ENCODE measurements at places on chromosomes 13 and 19.

- no peak for DNase-seq
Observed at GRCh38 chr19:15529774-15530372, 21.5 kb downstream of the CYP4F22 start.

GRCh38 chr13:45327253-45327955, 13.6 kb downstream of the TPT1 start:
- no peak for DNase-seq

- DNase-seq: no peak
Observed at GRCh38 chr19:57689750-57690149, 8.0 kb downstream of the ZNF551 start.

GRCh38 chr19:12778017-12778904, 2.9 kb upstream of the HOOK2 start:
- DNase-seq: no peak

DNA sequence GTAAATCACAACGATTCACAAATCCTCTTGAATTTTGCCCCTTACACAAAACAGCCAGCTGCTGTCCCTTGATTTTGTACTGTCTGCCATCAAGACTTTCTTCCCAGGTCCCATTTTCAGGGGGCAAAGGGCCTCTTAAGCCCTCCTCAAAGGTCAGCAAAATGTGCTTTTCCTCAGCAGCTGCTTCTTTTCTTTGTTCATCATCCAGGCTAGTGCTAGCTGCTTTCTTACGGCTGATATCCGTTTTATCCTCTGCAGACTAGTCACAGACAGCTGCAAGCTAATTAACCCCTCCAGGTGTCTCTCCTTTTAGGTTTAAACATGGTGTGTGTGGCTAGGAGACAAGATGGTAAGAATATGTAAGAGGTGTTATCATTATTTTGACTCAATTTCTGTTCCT, 90.9 kb downstream of the NALCN start:
- no peak for DNase-seq

DNA sequence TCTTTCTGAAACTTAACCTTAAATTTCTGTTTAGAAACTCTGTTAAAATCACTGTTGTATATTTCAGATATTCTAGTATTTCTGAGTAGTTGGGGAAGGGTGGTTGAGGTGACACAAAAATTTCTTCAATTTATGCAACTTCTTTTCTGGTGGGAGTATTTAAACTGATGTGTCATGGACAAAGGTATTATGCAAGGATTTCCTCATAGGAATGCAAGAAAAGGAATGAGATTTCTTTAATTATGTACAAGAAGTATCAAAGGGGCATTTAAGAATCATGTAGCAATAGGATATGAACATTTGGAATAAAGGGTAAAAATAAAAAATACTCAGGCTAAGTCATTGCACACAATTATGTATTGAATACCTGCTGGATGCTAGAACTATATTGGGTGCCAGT, 575.8 kb upstream of the KLF12 start:
- DNase-seq: no peak

DNA sequence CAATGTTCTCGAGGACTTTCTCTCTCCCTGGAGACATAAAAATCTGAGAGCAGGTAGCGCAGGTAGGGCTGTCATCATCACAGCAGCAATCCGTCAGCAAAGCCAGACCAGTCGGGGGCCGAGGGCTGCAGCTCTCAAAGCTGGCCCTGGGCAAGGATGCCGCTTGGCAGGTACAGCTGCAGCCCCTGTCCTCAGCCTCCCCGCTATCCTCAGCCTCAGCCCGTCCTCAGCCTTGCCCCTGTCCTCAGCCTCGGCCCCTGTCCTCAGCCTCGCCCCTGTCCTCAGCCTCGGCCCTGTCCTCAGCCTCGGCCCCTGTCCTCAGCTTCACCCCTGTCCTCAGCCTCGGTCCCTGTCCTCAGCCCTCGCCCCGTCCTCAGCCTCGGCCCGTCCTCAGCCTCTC, 10.9 kb downstream of the C13orf46 start:
- DNase-seq: no peak

- no peak for DNase-seq
Observed at GRCh38 chr13:33727297-33728083, 90.5 kb upstream of the RFC3 start.

GRCh38 chr13:51396352-51396751, 56.5 kb downstream of the INTS6 start:
- DNase-seq: no peak

DNA sequence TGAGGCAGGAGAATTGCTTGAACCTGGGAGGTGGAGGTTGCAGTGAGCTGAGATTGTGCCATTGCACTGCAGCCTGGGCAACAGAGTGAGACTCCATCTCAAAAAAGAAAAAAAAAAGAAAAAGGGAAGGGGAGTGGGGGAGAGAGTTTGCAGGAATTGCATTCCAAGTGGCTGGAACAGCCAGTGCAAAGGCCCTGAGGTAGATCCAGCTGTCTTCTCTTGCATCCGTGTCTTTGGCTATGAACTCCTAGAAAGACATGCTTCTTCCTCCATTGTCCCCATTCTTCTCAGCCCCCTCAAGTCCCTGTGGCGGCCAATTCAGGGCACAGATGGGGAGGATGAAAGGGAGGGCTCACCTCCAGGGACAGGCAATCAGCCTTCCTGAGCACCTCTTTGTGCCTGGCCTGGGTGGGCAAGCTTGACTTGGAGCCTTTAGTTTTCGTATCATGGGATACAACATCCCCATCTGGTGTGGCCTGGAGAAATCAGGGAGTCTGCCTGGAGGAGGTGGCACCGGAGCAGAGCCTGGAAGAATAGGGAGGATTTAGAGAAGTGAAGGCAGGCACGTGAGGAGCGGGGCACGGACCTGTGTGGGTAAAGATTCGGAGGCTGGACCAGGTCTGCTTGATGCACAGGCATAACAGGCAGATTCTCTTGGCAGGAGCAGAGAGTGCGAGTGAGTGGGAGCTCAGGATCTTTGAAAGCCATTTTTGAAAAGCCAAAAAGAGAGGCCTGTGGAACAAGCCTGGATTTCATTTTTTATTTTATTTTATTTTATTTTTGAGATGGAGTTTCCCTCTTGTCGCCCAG, 5.0 kb downstream of the ANKRD24 start:
- no peak for DNase-seq

DNA sequence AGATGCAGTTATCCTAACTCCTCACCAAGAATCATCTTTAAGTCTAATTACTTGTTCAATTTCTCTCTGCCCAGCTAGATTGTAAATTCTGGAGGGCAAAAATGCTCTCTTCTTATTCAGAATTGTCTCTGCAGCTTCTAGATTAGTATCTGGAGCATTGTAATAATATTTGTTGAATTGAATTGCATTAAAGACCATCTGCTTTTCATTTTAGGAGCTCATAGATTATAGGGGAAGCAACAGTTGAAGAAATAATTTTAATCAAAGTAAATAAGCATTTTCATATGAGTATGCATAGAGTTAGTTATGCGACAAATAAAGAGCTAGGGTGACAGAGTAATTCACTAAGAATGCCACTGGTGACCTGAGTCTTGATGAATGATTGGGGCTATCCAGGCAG, 222.8 kb downstream of the SPRY2 start:
- DNase-seq: no peak

DNA sequence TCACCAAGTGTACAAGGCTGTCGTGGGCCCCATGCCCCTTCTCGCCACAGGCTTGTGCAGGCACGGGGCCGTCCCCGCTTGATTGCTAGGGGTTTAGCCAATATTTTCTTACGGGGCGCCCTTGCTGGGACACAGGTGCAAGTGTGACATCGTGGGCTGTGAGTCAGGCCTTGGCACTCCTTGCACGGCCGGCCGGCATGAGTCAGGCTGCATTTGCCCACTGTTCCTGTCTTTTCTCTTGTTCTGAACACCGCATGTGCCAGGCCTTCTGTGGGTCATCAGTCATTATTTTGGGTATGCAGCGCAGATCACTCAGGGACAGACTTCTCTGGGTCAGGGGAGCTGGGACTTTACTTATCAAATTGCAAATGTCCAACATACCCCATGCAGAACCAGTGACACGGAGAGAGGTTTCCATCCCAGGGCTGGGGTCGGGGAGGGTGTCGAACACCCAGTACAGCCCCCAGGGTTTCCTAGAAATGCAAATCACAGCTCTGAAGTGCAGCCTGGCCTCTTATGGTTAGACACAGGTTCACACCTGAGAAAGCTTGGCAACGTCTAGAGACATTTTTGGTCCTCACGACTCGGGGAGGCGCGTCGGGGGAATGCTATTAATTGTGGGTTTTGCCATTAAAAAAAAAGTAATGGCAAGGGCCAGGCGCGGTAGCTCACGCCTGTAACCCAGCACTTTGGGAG, 22.5 kb upstream of the KLF2 start:
- no peak for DNase-seq

GRCh38 chr19:42412227-42412626, 15.0 kb downstream of the LIPE start:
- no peak for DNase-seq

DNA sequence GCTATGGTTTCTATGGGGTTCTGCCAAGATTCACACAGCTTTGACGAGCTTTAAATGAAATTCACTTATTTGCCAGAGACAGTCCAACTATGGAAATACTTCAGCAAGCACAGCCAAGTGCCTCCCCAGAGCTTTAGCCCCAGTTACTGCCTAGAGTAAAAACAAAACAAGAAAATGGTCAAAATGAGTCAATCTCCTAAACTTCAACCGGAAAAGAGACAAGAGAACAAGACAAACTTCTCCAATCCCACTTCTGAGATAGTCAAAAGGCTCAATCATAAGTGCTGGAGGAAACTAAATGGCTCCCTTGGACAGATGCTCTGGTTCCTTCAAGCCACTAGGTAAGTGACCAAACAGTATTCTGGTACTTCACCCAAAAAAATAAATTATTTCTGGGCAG, 65.8 kb downstream of the KATNAL1 start:
- DNase-seq: no peak

- no peak for DNase-seq
Observed at GRCh38 chr13:25873242-25873612, 178.6 kb downstream of the SHISA2 start.

DNA sequence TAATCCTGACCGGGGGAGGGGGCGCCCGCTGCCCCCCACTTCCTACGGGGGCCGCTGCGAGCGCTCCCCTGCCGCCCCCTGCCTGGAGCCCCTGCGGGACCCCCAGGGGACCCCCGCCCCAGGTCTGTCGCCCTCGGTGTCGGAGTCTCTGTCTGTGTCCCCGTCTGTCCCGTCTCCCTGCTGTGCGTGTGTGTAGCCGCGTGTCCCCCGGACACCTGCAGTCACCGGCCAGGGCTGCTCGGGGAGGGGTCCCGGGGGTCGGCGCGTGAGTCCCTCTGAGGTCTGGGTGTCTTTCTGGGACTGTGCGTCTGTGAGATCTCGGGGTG, 7.7 kb upstream of the NFIC start:
- no peak for DNase-seq

- DNase-seq: no peak
Observed at GRCh38 chr19:7454998-7455397, 33.8 kb downstream of the PEX11G start.

- no peak for DNase-seq
Observed at GRCh38 chr13:37070145-37070695, 10.7 kb upstream of the SUPT20H start.

DNA sequence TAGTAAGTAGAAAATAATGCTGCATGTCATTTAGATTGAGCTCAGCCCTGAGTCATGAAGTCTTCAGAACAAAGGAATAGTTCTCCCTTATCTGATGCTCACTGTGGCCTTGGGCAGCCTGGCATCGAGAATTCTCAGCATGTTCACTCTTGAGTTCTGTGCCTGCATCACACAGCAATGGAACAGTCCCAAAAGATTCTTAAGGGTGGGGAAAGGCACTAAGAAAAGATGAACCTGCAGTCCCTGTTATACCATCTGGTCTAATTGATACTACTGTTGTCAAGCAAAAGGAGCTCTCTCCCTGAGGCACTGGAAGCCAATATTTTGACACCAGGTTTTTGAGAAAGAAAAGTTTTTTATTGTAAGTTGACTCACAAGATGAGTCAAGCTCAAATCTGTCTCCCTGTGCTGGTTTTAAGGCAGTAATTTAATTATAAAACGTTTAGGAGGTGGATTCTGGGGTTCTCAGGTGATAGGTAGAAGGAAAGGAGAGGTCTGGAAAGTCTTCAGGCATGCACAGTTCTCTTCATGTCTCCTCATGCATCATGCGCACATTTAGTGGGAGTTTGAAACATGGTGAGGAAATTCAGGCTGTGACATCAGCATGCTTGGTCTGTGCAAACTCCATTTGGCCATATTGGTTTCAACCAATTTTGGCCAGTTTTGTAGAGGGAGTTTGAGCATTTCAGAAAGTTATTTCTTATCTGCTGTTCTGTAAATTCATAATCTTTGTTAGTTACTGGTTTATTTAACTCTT, 38.1 kb upstream of the ZNF766 start:
- DNase-seq: no peak

- no peak for DNase-seq
Observed at GRCh38 chr19:18775586-18776287, 15.4 kb downstream of the COMP start.

GRCh38 chr13:94318418-94318817, 161.1 kb downstream of the DCT start:
- DNase-seq: no peak

GRCh38 chr19:30328096-30328495, 44.1 kb upstream of the ZNF536 start:
- DNase-seq: no peak

DNA sequence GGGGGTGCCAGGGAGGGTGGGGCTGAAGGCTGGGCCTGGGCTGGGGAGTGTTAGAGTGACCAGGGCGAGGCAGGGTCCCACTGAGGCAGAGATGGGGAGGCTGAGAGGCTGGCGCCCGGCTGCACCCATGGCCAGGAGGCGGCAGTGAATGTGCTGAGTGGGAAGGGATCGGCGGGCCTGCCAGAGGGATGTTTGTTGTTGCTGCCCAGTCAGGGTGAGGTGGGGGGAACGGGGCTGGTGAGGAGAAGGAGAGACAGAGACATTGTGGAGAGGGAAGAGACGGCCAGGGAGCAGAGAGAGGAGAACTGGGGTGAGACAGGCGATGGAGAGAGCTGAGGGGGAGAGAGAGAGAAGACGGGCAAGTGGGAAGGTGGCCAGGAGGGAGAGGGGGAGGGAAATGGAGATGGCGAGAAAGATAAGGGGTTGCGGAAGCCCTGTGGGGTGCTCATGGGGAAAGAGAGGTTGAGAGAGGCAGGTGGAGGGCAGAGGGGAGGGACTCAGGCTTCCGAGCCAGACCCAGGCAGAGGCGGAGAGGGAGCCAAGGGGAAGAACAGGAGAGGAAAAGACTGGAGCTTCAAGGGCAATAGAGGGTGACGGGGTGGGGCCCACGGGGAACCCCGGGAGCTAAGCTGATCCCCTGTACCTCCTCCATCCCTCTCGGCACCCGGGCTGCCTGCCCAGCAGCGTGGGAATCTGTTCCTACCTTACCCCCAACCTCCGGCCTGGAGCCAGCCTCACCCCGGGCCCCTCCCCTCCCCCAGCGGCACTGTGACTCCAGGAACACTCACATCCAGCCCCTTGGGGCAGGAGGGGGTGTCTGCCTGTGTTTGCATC, 690 bp upstream of the B3GNT8 start:
- no peak for DNase-seq

GRCh38 chr19:46296722-46297461, at the start of gene HIF3A:
Gene HIF3A, plus strand, starts transcription at chr19:46297042. Its CDS starts 35 bp downstream, at chr19:46297077.
- no peak for DNase-seq

DNA sequence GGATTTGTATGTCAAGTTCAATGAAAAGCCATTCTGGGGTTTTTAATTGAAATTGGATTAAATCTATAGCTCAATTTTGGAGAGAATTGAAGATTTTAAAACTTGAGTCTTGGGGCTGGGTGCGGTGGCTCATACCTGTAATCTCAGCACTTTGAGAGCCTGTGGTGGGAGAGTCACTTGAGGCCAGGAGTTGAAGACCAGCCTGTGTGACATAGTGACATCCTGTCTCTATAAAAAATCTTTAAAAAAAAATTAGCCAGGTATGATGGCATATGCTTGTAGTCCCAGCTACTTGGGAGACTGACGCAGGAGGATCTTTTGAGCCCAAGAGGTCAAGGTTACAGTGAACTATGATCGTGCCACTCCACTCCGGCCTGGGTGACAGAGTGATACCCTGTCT, 41.2 kb downstream of the VAV1 start:
- no peak for DNase-seq

- DNase-seq: no peak
Observed at GRCh38 chr13:21071015-21071414, 9.6 kb upstream of the LATS2 start.
